ENCODE measurements at places on chromosomes 7 and 10. TPM values are rescaled to one million over a fixed set of nuclear protein-coding genes. Genes with fewer than 3 reads are reported as not detected.

Gene ADIRF
- 607 TPM for total RNA-seq

Gene ANXA8
- total RNA-seq, result 61.8 TPM

Gene CDH23
- 25.3 TPM for total RNA-seq

Gene HTR5A
- total RNA-seq, result not detected

Gene SLC18A2
- not detected for total RNA-seq

Gene GNAI1
- total RNA-seq, result 62.2 TPM

Gene NOS3
- 75.3 TPM for total RNA-seq

Gene SSC4D
- 14.6 TPM for total RNA-seq

Gene C10orf53
- not detected for total RNA-seq

Gene WDFY4
- total RNA-seq, result 21.4 TPM

Measured in omental fat pad (tissue), 4 donors.